CD4-positive, CD25-positive, alpha-beta regulatory T cell (primary cell): ENCODE measurements at places on chromosomes 12 and 14. TPM values are rescaled to one million over a fixed set of nuclear protein-coding genes. Genes with fewer than 3 reads are reported as not detected.

GRCh38 chr12:118328486-118329330 lies 44.0 kb downstream of the TAOK3 start:
- no peak overlapping the region for H3K4me3 ChIP-seq
- no peaks in the 10 kb centered on the region for H3K4me1 ChIP-seq
- peaks cover 4% of the 10 kb centered on the region for H3K36me3 ChIP-seq
- H3K27me3 ChIP-seq: no peaks in the 10 kb centered on the region

- H3K4me3 ChIP-seq: no peak overlapping the region
- H3K4me1 ChIP-seq: no peaks in the 10 kb centered on the region
- no peak for DNase-seq
- no peaks in the 10 kb centered on the region for H3K27me3 ChIP-seq
- peaks cover 2% of the 10 kb centered on the region for H3K36me3 ChIP-seq
Observed at GRCh38 chr12:123519141-123520001, 14.1 kb downstream of the RILPL1 start.

The ITPK1 gene
- polyA plus RNA-seq: 22.1 TPM

DNA sequence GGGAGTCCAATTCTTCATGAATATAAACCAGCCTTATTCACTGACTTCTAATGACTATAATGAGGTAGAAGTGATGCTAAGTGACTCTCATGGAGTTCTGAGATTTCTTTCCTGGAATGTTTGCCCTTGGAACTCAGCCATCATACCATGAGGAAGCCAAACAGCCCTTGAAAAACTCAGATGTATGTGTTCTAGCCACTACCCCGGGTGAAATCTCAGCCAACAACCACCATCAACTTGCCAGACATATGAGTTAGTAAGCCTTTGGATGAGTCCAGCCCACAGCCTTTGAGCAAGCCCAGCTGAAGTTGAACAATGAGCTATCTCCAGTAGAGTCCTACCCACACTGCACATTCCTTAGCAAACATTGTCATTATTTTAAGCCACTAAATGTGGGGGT lies 149.5 kb downstream of the SLC6A15 start:
- H3K4me1 ChIP-seq: no peaks in the 10 kb centered on the region
- H3K27ac ChIP-seq: no peak overlapping the region
- no peak overlapping the region for H3K4me3 ChIP-seq
- no peak for DNase-seq

DNA sequence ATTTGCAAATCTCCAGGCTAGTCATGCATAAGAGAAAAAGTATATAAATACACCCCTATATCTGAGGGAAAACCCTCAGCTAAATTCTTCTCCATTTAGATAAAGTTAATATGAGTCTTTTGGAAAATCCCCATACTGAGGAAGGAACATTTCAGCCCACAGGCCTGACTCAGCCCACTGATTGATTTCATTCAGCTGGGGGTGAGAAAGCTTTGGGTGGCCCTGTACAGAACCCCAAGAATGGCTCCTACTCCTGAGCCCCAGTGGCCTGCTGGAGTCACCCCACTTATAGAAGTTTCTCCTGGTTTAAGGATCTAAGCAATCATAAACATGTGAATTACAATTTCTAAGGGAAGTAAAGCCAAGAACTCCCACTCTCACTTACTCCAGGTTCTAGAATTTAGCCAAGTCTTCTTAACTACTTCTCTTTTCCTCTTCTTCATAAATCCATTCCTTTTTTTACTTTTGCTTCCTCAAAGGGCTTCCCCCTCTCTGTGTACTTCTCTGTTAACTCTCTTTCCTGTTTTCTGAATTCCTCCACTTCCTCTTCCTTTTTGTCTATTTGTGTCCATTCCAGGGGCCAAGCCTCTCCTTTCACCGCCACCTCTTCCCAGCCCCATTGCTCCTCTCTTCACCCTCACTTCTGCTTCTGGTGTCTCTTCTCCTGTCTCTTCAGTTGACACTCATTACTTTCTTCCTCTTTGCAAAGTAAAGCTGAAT lies 21.0 kb downstream of the RTN1 start:
- no peak overlapping the region for H3K27ac ChIP-seq
- H3K27me3 ChIP-seq: peaks cover 3% of the 10 kb centered on the region
- no peaks in the 10 kb centered on the region for H3K36me3 ChIP-seq
- DNase-seq: no peak
- no peak overlapping the region for H3K4me3 ChIP-seq

The METTL1 gene
- polyA plus RNA-seq: 4.7 TPM

- peak overlapping the region; percentile 99 for H3K4me3 ChIP-seq
- DNase-seq: peak; percentile 53
- H3K4me1 ChIP-seq: peaks cover 70% of the 10 kb centered on the region
- no peaks in the 10 kb centered on the region for H3K27me3 ChIP-seq
- H3K27ac ChIP-seq: peak overlapping the region; percentile 99
Observed at GRCh38 chr14:68789821-68790643, 2.8 kb downstream of the ZFP36L1 start.

The PSME1 gene
- polyA plus RNA-seq: 1,230 TPM

GRCh38 chr14:37851054-37851453 lies 255.6 kb downstream of the TTC6 start:
- no peak overlapping the region for H3K4me3 ChIP-seq
- DNase-seq: no peak
- H3K4me1 ChIP-seq: no peaks in the 10 kb centered on the region
- H3K36me3 ChIP-seq: no peaks in the 10 kb centered on the region

- peaks cover 11% of the 10 kb centered on the region for H3K27me3 ChIP-seq
- H3K27ac ChIP-seq: no peak overlapping the region
Observed at GRCh38 chr14:20803223-20803622, 579 bp upstream of the RNASE1 start.

The AQP5 gene
- not detected for polyA plus RNA-seq

- H3K4me3 ChIP-seq: no peak overlapping the region
- DNase-seq: no peak
- H3K27ac ChIP-seq: no peak overlapping the region
- H3K4me1 ChIP-seq: no peaks in the 10 kb centered on the region
- H3K27me3 ChIP-seq: no peaks in the 10 kb centered on the region
- H3K36me3 ChIP-seq: no peaks in the 10 kb centered on the region
Observed at GRCh38 chr12:39892146-39892545, 213.7 kb downstream of the SLC2A13 start.

The DDX24 gene
- polyA plus RNA-seq: 231 TPM

GRCh38 chr12:2851931-2852330 lies 4.9 kb downstream of the TEX52 start:
- H3K27me3 ChIP-seq: no peaks in the 10 kb centered on the region
- H3K4me3 ChIP-seq: no peak overlapping the region
- no peak overlapping the region for H3K27ac ChIP-seq
- H3K36me3 ChIP-seq: peaks cover 16% of the 10 kb centered on the region
- no peaks in the 10 kb centered on the region for H3K4me1 ChIP-seq

GRCh38 chr14:61219256-61219655 lies 61.9 kb downstream of the TMEM30B start:
- H3K27ac ChIP-seq: no peak overlapping the region
- H3K36me3 ChIP-seq: no peaks in the 10 kb centered on the region
- H3K4me1 ChIP-seq: no peaks in the 10 kb centered on the region
- no peak overlapping the region for H3K4me3 ChIP-seq
- H3K27me3 ChIP-seq: peaks cover 24% of the 10 kb centered on the region

The PPP1R1A gene
- polyA plus RNA-seq: not detected

GRCh38 chr14:21917699-21918436 lies 244.2 kb upstream of the OR4E1 start:
- H3K27me3 ChIP-seq: no peaks in the 10 kb centered on the region
- peak overlapping the region; percentile 69 for H3K27ac ChIP-seq
- peaks cover 18% of the 10 kb centered on the region for H3K4me1 ChIP-seq
- DNase-seq: peak; percentile 85

- peak; percentile 57 for DNase-seq
- peak overlapping the region; percentile 98 for H3K27ac ChIP-seq
- no peaks in the 10 kb centered on the region for H3K27me3 ChIP-seq
- H3K4me1 ChIP-seq: peaks cover 37% of the 10 kb centered on the region
Observed at GRCh38 chr14:24274101-24274543, 2.7 kb upstream of the RABGGTA start.

DNA sequence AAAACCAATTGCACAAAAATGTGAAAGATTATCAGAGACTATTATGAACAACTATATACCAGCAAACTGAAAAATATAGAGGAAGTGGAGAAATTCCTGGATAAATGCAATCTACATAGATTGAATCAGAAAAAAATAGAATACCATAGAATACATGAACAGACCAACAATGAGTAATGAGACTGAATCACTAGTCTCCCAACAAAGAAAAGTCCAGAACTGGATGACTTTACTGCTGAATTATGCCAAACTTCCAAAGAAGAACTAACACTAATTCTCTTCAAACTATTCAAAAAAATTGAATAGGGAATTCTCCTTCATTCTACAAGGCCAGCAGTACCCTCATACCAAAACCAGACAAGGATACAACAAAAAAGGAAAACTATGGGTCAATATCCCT lies 60.6 kb downstream of the GUCY2C start:
- H3K27ac ChIP-seq: no peak overlapping the region
- no peaks in the 10 kb centered on the region for H3K4me1 ChIP-seq
- H3K4me3 ChIP-seq: no peak overlapping the region

The DCP1B gene
- 35.6 TPM for polyA plus RNA-seq

- H3K27me3 ChIP-seq: no peaks in the 10 kb centered on the region
- no peaks in the 10 kb centered on the region for H3K4me1 ChIP-seq
- no peak overlapping the region for H3K27ac ChIP-seq
Observed at GRCh38 chr14:98341211-98341610, 930.8 kb downstream of the BCL11B start.

The GLIPR1L1 gene
- polyA plus RNA-seq: not detected

DNA sequence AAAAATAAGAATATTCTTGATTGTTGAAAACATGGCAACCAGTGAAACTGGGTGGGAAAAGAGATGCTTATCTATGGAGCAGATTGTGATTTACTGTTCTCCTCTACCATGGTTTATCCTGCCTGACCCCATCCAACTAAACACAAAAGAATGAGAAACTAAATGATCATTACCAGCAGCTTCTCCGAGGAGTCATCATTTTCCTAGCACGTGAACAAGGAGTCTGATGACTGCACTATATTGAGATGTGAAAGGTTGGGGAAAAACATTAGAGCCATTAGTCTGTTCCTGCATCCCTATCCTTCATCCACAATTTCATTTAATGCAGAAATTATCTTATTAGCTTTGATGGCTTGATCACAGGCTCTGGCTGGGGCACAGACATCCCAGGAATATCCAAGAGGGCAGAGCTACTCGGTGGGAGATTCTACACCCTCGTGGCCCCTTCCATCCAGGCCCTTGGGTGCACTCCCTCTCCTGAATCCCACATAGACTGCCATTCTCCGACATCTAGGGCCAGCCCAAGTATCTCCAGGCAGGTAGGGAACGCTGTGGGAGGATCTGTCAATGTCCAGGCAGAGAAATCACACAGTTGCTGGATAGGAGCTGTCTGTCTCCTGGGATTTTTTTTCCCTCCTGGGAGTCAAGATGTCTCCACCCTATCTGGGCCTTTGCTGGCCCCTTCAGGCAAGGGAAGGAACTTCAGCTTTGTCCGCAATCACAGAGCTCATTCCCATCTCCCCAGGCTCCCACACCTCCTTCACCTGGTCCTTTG lies 43.3 kb upstream of the DHRS4 start:
- peak; percentile 9 for DNase-seq
- peaks cover 8% of the 10 kb centered on the region for H3K27me3 ChIP-seq
- no peaks in the 10 kb centered on the region for H3K36me3 ChIP-seq
- H3K4me1 ChIP-seq: no peaks in the 10 kb centered on the region
- no peak overlapping the region for H3K27ac ChIP-seq

GRCh38 chr12:53751336-53752191 lies at the start of gene CISTR:
Gene CISTR (minus strand): TSS chr12:53751979.
- H3K36me3 ChIP-seq: no peaks in the 10 kb centered on the region
- peaks cover 34% of the 10 kb centered on the region for H3K4me1 ChIP-seq

The CMA1 gene
- not detected for polyA plus RNA-seq

DNA sequence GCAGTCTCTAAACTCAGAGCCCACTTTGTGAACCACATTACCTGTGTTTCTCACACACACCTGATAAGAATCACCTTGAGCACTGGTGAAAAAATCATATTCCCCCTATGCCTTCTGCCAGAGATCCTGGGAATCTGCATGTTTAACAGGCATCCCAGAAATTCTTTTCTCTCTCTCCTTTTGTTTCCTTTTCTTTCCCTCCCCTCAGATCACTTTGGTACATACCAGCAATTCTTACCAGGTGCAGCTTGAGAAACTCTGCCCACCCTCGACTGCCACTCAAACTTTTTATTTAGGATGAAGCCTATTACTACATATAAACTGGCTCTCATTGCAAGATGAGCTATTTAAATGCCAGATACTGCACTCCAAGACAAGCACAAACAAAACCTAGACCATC lies 36.0 kb downstream of the HECTD4 start:
- H3K4me1 ChIP-seq: no peaks in the 10 kb centered on the region
- no peak overlapping the region for H3K27ac ChIP-seq
- DNase-seq: no peak
- H3K36me3 ChIP-seq: no peaks in the 10 kb centered on the region
- no peaks in the 10 kb centered on the region for H3K27me3 ChIP-seq
- no peak overlapping the region for H3K4me3 ChIP-seq

- H3K36me3 ChIP-seq: peaks cover 35% of the 10 kb centered on the region
- H3K27me3 ChIP-seq: no peaks in the 10 kb centered on the region
- H3K27ac ChIP-seq: no peak overlapping the region
- H3K4me1 ChIP-seq: peaks cover 13% of the 10 kb centered on the region
Observed at GRCh38 chr12:50192908-50193307, 25.7 kb upstream of the CERS5 start.
